ENCODE measurements at places on chromosomes 13 and 19.

- DNase-seq, result no peak
Measured at GRCh38 chr19:10468133-10468532, 35.0 kb downstream of the KEAP1 start.

- no peak for DNase-seq
Measured at GRCh38 chr13:31627097-31627845, 112.1 kb upstream of the RXFP2 start.

- DNase-seq, result peak; percentile 73
Measured at GRCh38 chr13:45340422-45341033, 455 bp downstream of the TPT1 start.

DNA sequence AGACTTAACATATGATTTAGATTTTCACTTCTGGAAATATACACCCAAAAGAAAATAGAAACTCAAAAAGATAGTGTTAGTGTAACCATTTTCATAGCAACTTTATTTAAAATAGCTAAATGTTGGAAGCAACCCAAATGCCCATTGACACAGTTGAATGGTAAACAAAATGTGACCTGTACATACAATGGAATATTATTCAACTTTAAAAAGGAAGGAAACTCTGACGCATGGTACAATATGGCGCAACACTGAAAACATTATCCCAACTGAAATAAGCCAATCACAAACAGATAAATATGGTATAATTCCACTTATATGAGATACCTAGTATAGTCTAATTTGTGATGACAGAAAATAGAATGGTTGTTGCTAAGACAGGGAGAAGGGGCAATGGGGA lies 1456.1 kb upstream of the MIR17HG start:
- DNase-seq, result no peak

DNA sequence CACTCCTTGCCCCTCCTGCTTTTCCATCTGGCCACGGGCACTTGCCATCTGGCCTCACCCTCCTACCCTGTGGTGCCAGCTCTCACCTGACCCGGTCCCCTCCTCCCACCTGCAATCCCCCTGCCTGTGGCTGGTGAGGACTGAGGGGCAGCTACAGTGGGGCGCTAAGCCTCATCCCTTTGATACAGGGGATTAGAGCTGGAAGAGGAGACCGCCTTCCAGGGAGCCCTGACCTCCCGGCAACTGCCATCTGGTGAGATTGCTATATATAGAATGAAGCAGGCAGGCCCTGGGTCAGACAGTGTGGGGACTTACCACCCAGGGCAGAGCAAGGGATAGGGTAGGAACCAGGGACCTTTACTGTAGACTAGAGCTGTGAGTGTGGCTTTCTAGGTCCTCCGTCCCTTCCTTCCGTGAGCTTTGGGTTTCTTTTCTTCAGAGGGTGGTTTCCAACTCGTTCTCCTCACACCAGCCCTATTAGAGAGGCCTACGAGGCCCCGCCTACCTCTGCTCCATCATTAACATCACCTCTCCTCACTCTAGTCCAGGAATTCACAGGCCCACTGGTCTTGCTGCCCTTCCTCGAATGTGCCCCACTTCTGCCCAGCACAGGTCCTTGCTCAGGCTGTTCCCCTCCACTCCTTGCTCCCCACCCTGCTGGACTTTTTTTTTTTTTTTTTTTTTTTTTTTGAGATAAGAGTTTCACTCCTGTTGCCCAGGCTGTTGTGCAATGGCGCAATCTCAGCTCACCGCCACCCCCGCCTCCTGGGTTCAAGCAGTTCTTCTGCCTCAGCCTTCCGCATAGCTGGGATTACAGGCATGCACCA lies 7.7 kb downstream of the KASH5 start:
- DNase-seq, result no peak
